Stimulated activated CD4-positive, alpha-beta T cell treated with anti-CD3 and anti-CD28 coated beads, Interleukin-15, amount 100 ng/mL, for 1 hour (primary cell): ENCODE measurements at places on chromosomes 16 and 17.

DNA sequence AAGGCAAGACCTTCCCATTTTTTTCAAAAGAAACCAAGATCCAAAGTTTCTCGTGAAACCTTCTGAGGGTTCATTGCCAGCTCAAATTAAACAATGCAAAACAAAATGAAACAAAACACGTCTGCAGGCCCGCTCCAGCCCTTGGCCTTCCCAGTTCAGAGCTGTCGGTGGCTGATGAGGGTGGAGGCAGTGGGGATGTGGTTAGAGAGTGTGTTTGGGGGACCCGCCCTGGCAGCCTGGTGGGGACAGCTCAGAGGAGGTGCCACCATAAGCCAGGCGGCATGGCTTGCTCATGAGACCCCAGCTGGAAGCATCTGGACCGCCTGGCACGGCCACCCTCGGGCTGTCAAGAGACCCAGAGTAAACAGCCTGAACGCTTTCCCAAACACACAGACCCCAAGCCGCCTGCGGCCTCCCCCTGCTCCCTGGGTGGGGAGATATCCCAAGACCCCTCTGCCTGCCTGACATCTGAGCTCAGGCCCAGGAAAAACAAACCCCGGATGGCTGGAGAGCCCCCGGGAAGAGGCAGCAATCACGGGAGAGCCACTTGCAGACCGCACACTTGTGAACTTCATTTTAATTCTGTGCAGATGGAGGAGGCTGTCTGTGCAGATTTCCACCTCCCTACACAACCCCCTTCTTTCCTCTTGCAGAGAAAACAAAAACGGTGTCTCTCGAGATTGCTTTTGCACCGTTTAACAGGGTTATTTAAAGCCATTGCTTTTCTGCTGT lies 35.4 kb upstream of the LITAF start:
- DNase-seq = no peak

DNA sequence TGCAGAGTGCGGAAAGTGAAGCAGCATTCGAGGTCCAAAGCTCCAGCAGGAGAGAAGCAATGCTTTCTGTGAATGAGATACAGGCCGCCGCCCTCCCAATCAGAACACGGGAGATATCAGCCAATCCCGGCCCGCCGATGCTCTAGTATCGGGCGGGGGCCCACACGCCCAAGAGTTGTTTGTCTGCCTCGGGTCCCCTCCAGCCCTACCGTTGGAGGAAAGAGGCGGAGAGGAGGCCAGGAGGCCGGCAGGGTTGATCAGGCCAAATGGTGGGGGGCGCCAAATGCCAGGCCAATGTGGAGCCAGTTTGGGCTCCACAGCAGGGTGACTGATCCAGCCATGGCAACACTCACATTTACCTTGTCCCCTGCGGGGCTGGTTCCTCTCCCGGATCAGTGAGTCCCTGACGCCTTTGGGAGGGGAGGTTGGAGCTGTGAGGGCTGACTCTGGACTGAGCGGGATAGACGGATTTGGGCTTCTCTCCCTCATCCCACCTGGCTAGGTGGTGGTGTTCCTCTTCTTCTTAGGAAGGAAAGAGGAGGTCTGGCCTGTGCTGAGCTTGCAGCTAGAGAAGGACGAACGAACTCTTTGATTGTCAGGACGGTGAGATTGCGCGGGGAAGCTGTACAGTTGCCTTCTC lies 10.4 kb upstream of the CUEDC1 start:
- DNase-seq = no peak

DNA sequence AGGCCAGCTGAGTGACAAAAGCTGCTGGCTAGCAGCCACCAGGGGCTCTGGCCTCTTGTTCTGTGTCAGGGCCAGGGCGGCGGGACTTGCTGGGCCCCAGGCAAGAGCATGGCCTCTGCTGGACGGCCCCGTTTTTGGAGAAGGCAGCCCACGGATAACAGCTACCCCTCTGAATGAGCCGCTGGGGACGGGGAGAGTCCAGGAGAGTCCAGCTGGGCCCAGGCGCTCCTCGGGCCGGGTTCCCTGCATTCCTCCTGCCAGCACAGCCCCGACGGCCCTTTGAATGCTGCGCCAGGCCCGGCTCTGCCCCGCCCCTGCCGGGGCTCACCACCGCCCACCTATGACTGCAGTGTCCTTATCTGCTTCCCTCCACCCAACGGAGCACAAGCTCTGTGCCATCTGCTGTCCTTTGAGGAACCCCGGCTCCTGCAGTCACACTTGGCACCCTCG lies 33.4 kb downstream of the SLC7A5 start:
- no peak for DNase-seq

- no peak for DNase-seq
Measured at GRCh38 chr16:30369091-30369937, 980 bp downstream of the TBC1D10B start.

DNA sequence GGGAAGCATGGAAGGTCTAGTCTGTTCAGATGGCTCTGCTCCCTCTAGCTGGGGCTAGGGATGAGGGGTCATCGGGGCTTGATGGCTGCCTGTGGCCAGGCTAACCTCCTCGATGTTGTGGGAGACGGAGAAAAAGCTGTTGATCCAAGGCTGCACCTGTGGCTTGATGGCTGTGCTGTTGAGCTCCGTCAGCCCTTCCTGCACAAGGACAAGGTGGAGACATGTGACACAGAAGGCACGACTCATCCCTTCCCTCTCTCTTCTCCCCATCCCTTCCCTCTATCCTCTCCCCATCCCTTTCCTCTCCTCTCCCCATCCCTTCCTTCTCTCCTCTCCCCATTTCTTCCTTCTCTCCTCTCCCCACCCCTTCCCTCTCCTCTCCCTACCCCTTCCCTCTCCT lies 28.2 kb downstream of the FCSK start:
- no peak for DNase-seq

DNA sequence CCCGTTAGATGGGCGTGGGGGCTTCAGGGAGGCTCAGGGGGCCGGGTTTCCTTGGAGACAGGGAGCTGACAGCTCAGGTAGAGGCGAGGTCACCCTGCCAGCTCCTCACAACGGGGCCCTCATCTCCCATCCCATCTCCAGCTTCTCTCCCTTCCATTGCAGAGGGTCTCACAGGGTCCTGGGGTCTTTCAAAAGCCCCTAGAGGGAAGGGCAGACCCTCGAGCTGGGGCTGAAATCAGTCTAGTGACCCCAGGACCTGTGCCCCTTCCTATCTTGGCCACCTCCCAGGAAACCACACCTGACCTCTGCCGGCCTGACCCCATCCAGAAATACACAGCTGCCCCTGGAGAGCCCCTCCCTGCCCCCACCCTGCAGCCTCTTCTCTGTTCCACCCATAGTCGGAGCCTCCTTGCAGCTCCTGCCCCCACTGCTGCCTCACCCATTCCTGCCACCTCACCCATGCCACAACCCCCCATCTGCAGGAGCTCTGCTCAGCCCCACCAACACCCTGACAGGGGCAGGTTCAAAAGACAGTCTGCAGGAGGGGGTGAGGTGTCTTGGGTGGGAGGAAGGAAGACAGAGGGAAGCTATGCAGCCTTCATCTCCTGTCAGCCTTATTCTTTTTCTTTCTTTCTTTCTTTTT lies 23.4 kb downstream of the PIK3R5 start:
- DNase-seq = no peak

- DNase-seq = no peak
Measured at GRCh38 chr17:61470530-61471136, 18.4 kb downstream of the TBX4 start.

DNA sequence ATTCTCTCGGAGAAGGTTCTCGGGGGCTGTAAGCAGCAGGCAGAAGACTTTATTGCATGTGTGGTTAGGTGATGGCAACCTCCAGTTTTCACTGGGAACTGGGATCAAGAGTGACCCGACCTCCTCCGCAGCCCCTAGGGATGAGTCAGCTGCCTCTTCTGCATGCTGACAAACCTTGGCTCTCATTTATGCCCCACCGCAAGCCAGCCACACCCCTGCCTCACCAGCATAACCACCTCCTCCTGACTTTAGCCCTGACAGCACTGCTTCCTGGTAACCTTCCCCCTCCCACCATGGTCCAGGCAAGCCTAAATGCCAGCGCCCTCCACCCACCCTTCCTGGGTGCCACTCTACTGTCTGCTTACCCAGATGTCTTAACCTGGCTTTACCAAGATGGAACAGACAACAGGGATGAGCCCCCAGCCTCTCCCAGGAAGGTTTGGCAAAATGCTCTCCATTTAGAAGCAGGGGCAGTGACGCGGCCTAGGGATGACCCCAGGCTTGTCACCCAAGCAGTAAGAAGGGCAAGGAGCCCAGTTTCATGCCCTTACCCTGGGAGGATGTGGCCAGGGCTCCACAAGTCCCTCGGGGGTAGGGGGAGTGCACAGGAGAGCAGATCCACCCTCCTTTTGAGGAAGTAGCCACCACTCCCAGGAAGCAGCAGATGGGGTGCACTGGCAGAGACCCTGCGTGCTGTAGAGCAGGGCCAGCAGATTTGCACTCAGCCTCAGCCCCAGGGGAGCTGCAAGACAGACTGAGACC lies 73.5 kb downstream of the GOSR1 start:
- no peak for DNase-seq

- DNase-seq = no peak
Measured at GRCh38 chr16:67128417-67128816, 18.7 kb downstream of the PHAF1 start.

- DNase-seq = no peak
Measured at GRCh38 chr17:77916264-77916663, 42.2 kb upstream of the TNRC6C start.

DNA sequence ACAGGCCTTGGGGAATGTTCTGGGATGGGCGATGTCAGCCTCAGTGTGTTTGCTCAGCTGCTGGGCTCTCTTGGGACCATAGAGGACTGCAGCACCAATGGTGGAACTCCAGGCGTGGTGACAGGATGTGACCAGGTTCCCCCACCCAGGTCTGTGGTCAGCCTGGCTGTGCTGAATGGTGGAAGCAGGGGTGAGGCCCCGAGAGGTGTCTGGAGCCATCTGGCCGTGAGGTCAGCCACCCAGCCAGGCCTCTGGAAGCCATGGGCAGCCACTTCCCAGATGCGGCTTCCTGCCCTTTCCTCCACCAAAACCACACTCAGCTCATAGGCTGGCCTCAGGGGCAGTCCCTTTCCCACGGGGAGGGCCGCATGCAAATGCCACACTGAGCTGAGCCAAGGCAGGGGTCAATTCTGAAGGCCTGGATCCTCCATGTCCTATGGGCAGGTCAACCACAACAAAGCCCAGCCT lies 7.8 kb upstream of the MAPK7 start:
- DNase-seq = no peak

- no peak for DNase-seq
Measured at GRCh38 chr17:34781071-34781470, 180.2 kb downstream of the CCT6B start.

- DNase-seq = no peak
Measured at GRCh38 chr16:560204-560700, at the start of gene PRR35. Gene PRR35 (plus strand): TSS chr16:560394. CDS start chr16:563295, 2,901 bp downstream.

DNA sequence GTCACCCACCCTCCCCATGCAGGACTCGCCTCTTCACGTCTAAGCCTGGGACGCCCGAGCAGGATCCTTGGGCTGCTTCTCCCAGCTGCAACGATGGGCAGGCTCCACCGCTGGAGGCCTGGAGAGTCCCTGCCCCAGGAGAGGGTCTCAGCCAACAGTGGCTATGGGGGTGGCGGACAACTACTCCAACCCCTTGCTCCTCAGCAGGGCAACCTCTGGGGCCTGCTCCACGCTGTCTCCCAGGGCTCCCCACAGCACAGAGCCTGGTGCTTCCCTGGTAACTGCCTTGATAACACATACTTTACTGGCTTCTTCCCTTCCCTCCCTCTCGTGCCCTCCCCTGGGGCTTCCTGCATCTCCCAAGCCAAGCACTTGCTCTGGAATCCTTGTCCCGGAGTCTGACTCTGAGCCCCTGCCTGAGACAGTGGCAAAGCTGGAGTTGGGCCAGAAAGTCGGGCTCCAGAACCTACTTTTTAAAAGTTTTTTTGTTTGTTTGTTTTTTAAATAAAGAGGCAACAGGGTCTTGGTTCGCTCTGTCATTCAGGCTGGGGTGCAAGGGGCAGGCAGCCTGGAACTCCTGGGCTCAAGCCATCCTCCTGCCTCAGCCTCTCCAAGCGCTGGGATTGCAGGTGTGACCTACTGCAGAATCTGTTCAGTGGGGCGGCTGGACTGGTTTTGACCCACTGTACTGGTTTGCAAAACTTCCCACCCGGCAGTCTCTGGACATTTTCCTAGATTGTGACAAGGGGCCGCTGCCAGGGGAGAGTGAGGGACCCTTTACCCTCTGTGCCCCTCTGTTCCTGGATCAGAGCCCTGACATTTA lies 99.4 kb downstream of the TNFRSF13B start:
- no peak for DNase-seq

DNA sequence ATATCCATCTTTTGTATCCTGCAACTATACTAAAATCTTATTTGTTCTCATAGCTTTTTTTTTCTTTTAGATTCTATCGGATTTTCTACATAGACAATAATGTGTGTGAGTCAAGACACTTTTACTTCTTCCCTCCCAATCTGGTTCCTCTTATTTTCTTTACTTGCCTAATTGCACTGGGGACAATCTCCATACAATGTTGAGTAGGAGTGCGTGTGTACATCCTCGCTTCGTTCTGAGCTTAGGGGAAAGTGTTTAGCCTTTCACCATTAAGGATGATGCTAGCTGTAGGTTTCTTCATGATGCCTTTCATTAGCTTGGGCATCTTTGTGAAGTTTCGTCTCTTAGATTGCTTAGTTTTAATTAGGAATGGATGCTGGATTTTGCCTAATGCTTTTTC lies 2.9 kb downstream of the SPATA32 start:
- DNase-seq = no peak

DNA sequence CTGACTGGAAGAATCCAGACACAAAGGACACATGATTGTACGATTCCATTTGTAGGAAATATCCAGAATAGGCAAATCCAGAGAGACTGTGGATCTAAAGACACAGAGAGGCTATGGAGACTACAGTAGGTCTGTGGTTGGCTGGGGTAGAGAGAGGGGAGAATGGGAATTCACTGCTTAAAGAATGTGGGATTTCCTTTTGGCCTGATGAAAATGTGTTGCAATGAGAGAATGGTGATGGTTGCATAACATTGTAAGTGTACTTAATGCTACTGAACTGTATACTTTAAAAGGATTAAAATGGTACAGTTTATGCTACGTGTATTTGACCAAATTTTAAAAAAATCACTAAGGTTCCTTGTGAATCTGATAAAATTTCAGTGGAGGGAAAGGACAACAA lies 62.1 kb downstream of the GPRC5B start:
- DNase-seq = no peak

DNA sequence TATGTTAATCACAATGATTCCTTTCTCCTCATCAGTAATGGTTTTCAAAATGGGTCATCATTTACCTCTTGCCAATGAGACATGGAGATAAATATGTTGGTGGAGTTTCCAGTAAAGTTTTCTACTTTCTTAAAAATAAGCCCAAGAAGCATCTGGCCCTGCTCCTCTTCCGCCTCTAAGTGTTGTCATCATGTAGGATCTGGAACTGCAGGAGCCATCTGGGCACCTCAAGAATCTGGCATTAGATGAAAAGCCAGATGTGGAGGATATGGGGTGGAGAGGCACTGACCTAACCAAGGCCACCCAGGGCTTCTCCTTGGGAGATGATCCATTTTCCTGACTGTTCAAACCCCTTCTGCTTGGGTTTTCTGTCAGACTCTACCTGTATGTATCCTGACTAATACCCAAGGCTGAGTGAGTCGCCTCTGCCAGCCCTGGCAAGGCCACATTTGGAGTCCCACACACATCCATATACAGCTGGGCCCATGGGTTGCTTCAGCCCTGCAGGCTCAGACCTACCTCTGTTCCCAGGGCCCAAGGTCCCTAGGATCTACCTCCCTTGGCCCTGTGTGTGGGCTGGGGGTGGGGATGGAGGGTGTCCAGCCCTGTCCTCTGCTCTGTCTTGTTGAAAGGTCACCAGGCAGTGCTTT lies 24.6 kb downstream of the CCDC182 start:
- DNase-seq = no peak

- no peak for DNase-seq
Measured at GRCh38 chr16:49674351-49674851, 181.5 kb downstream of the ZNF423 start.

GRCh38 chr17:69207151-69207550 lies 21.5 kb downstream of the ABCA10 start:
- no peak for DNase-seq
